GM12878 (cell line): ENCODE measurements at places on chromosomes 6 and 20. TPM values are rescaled to one million over a fixed set of nuclear protein-coding genes. Genes with fewer than 3 reads are reported as not detected.

The ZFP64 gene
- total RNA-seq = 12.5 and 14.4 TPM in 2 replicates

DNA sequence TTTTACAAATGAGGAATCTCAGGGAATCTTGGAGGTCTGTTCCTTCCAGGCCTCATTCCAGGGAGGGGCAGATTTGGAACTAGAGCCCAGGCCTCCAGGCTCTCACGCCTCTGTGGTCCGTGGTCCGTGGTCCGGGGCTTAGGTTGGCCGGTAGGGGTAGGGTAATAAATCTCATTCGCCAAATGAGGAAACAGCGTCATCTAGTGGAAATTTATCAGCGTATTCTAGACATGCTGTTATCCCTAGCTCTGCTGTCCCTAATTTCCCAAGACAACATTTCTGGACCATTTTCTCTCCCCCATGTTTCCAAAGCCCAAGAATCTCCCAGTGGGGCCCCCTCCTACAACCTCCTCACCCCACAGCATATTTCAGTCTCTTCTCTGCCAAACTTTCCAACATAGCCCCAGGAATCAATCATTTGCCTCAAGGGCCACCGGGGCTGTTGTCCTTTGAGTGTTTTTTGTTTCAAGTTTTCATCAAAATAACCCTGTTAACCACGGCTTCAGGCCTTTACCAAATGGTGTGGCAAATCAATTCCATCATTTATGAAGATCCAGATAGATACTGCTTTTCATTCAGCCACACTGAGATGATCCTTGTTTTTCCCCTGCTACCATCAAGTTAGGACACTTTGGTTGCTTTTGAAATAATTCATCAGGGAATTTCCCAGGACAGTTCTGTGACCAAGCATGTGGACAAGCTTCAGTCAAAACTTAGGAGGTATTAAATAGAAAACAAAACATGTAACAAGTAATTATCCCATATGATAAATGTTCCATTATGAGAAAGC, 126.8 kb downstream of the ALDH8A1 start:
- no peaks in the 10 kb centered on the region; the same call in 1 of the 2 replicates for H3K4me1 ChIP-seq
- H3K27ac ChIP-seq = no peak overlapping the region
- no peaks in the 10 kb centered on the region for H3K27me3 ChIP-seq
- H3K4me3 ChIP-seq = no peak overlapping the region
- H3K36me3 ChIP-seq = no peaks in the 10 kb centered on the region

DNA sequence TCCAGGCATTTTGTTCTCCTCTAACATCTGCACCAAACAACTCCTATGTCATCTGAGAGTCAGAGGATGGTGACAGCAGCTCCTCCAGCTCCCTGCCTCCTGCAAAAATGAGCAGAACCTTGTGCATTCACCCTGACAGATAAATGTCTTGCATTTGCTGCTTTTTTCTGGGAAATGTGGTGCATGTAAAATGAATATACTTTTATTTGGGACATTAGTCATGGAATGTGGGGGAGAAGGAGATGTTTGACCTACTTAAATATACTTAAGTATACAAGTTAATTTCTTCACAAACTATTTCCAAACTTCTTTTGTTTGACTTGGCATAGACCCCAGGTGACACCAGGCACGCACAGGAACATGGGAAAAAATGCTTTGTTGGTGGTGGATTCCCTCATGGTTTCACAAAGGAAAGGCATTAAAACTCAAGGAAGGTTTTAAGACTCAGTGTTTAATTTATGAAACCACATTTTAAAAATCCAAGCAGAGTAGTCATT, 181.8 kb upstream of the MCHR2 start:
- no peak for DNase-seq
- H3K27ac ChIP-seq = no peak overlapping the region
- no peak overlapping the region for H3K4me3 ChIP-seq
- no peaks in the 10 kb centered on the region for H3K27me3 ChIP-seq
- peaks cover 5% of the 10 kb centered on the region for H3K4me1 ChIP-seq
- H3K36me3 ChIP-seq = no peaks in the 10 kb centered on the region

DNA sequence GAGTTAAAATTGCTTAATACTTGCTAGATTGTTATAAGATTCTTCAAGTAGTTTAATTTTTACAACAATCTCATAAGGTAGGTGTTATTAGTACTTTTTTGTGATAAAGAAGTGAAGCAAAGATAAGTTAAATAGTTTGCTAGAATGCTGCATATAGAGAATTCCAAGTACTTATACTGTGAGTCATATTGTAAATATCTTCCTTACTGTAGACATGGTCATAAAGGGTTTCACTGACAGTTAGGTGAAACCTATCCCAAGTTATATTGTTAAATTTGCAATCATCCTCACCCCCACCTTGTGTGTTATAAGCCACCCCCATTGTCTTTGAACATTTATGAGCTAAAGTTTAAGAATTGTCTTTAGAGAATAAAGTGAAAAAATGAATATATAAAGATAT, 142.0 kb downstream of the FAM83B start:
- H3K4me1 ChIP-seq = no peaks in the 10 kb centered on the region
- no peaks in the 10 kb centered on the region for H3K36me3 ChIP-seq
- H3K4me3 ChIP-seq = no peak overlapping the region
- no peak overlapping the region for H3K27ac ChIP-seq
- no peak for DNase-seq

DNA sequence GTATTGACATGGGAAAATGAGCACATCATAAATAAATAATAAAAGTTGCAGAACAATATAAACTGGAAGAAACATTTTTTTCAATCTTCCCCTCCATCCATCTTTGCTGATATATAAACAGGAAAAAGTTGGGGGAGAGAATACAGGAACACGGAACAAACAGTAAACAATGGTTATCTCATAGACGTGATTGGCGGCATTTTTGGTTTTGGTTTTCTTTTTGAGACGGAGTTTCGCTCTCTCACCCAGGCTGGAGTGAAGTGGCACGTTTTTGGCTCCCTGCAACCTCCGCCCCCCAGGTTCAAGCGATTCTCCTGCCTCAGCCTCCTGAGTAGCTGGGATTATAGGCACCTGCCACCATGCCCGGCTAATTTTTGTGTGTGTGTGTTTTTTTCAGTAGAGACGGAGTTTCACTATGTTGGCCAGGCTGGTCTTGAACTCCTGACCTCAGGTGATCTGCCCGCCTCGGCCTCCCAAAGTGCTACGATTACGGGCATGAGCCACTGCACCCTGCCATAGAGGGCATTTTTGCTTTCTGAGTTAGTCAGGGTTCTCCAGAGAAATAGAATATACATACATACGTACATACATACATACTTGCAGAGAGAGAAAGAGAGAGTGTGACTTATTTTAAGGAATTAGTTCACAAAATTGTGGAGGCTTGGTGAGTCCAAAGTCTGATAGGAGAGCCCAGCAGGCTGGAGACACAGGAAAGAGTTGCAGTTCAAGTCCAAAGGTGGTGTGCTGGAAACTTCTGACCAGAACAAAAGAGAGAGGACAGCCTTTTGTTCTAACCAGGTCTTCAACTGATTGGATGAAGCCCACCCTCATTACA, 22.6 kb downstream of the GNL1 start:
- H3K4me3 ChIP-seq = 0 out of 2 replicates have a peak overlapping the region, but pooled peaks have one; percentile 5
- H3K4me1 ChIP-seq = peaks cover 25% of the 10 kb centered on the region
- no peaks in the 10 kb centered on the region for H3K36me3 ChIP-seq
- DNase-seq = no peak

- no peak for DNase-seq
- no peak overlapping the region for H3K4me3 ChIP-seq
Observed at GRCh38 chr6:29424575-29424974, 9.8 kb downstream of the OR12D1 start.

The TFAP2D gene
- total RNA-seq = not detected in 2 replicates

DNA sequence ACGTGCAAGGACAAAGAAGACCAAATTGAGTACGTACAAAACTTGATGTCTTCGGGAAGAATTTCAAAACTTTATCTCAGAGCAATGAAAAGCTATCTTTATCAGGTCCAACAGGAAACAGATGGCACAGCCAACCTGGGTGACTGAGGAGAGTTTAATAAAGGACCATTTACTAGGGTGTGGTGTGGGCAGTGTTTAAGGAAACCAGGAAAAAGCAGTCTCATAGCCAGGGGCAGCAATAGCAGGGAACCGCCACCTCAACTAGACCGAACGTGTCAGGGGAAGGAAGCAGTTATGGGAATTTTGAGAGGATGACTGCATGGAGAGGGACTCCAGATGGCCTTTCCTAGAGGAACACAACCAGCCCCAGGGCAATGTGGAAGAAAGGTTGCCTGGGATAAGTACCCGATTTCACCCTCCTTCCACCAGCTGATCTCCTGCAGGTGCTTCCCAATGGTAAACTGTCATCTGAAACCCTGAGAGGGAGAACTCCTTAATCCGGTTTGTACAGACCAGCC, 15.2 kb upstream of the TAAR5 start:
- no peaks in the 10 kb centered on the region for H3K27me3 ChIP-seq
- H3K4me3 ChIP-seq = no peak overlapping the region
- no peaks in the 10 kb centered on the region for H3K36me3 ChIP-seq
- no peak for DNase-seq
- no peaks in the 10 kb centered on the region for H3K4me1 ChIP-seq

DNA sequence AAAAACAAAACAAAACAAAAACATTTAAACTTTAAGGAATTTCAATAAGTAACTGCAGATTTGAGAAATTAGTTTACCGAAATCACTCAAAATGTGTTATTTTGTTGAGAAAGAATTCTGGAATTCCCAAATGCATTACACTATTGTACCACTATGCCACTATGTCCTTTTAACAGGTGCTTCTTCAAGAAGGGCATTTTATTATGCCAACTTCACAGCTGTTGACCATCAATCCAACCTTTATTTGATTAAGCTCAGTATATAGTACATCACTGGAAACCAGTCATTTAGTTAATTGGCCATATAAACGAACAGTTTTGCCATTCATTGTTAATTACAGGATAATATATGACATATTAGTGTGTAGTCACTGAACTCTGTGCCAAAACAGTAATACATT, 221.7 kb downstream of the ARHGAP18 start:
- peaks cover 23% of the 10 kb centered on the region for H3K4me1 ChIP-seq
- H3K36me3 ChIP-seq = no peaks in the 10 kb centered on the region

The SUMO4 gene
- total RNA-seq = 1.6 and 2.1 TPM in 2 replicates

The LY6G6D gene
- not detected in 2 replicates for total RNA-seq

DNA sequence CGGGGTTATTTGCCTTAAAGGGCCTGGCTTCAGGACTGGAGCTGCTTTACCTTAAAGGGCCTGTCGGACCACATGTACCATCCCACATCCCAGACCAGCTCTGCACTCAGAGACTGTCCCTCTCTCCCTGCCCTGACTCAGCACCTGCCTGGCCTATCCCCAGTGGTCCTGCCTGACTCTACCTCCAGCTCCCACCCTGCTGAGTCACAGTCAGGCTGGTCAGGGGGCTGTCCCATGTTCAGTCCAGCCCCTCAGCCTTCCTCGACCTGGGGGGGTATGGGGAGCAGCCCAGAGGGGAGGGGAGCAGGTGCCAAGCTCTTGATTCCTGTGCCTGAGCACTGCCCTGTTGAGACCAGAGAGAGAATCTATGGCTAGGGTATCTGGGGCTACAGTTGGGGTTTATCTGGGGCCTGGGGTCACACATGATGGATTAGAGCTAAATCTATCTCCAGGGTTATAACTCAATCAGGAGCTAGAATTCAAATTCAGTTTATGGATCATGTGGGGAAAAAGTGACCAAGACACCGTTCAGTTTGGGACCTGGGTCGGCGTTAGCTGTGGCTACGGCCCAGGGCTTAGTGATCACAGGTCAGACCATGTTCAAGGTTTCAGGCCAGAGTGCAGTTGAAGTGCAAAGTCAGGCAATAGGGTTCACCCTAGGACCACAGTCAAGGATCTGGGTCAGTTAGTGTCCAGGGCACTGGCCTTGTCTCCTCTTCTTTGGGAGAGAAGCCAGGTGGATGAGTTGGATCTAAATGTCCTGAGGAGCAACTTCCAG, 9.4 kb upstream of the TRIB3 start:
- peaks cover 7% of the 10 kb centered on the region for H3K4me1 ChIP-seq
- no peaks in the 10 kb centered on the region for H3K36me3 ChIP-seq
- no peak overlapping the region for H3K27ac ChIP-seq
- DNase-seq = no peak
- H3K27me3 ChIP-seq = no peaks in the 10 kb centered on the region
- no peak overlapping the region for H3K4me3 ChIP-seq

The DYNLT2 gene
- 2.9 and 3.8 TPM in 2 replicates for total RNA-seq

- no peak for DNase-seq
- peaks cover 15% of the 10 kb centered on the region for H3K4me1 ChIP-seq
- no peaks in the 10 kb centered on the region for H3K27me3 ChIP-seq
- H3K4me3 ChIP-seq = no peak overlapping the region
Observed at GRCh38 chr6:159904497-159904911, 13.7 kb downstream of the MAS1 start.

The LAMA4 gene
- total RNA-seq = 0.21 and 0.27 TPM in 2 replicates

GRCh38 chr6:7252390-7252789, 60.6 kb downstream of the SSR1 start:
- no peak overlapping the region for H3K4me3 ChIP-seq
- H3K4me1 ChIP-seq = no peaks in the 10 kb centered on the region
- H3K27ac ChIP-seq = no peak overlapping the region
- peaks cover 18% of the 10 kb centered on the region for H3K36me3 ChIP-seq
- no peak for DNase-seq

- peaks cover 31% of the 10 kb centered on the region for H3K36me3 ChIP-seq
- H3K27ac ChIP-seq = no peak overlapping the region
- no peak overlapping the region for H3K4me3 ChIP-seq
Observed at GRCh38 chr6:30600451-30600961, 16.5 kb downstream of the PPP1R10 start.

DNA sequence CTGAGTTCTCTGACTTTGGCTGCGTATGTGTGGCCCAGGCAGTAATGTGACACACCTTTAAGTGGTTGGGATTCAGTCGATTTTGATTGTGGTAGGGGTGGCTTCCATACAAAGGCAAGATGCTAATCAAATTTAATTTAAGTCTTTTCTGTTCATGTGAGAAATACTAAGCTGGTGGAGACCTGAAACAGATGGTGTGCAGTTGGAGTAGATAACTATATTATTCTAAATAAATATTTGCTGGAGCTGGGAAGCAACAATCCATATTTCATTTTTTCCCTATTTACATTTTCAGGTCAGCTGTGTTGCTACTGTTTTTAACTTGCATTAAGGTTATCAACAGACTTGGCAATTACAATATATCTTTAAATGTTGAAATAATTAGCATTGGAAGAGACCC, 67.4 kb upstream of the C20orf144 start:
- 0 out of 2 replicates have a peak, but pooled peaks cover 3% of the 10 kb centered on the region for H3K4me1 ChIP-seq
- H3K36me3 ChIP-seq = no peaks in the 10 kb centered on the region
- no peak for DNase-seq
- no peak overlapping the region for H3K4me3 ChIP-seq

GRCh38 chr6:24223115-24223919, 97.3 kb downstream of the NRSN1 start:
- peaks cover 5% of the 10 kb centered on the region; the same call in 1 of the 2 replicates for H3K27me3 ChIP-seq
- H3K27ac ChIP-seq = no peak overlapping the region
- no peak for DNase-seq
- no peaks in the 10 kb centered on the region for H3K4me1 ChIP-seq
- no peak overlapping the region for H3K4me3 ChIP-seq

The DEFB132 gene
- not detected in 2 replicates for total RNA-seq

DNA sequence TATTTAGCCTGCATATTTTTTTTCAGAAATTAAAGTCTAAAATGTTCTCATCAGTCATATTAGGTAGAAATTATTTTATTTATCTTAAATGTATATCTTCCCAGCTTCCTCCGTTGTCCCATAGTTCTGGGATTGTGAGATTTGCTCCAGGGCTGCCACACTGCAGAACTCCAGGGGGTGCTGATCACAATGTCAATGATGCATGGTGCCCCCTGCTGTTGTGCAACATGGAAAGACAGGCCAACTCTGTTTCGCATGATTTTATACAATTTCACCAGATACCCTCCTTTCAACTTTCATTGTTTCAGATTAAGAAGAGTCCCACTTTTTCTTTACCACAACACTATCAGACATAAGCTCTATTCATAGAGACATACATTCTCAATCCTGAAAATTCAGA, 35.9 kb downstream of the ID4 start:
- H3K36me3 ChIP-seq = no peaks in the 10 kb centered on the region
- H3K27me3 ChIP-seq = no peaks in the 10 kb centered on the region
- no peak overlapping the region for H3K27ac ChIP-seq
- no peak overlapping the region for H3K4me3 ChIP-seq

The SERPINB1 gene
- 1.6 TPM in 2 replicates for total RNA-seq

The ANGPT4 gene
- total RNA-seq = not detected in 2 replicates
